ENCODE measurements at places on chromosomes 4 and X.

DNA sequence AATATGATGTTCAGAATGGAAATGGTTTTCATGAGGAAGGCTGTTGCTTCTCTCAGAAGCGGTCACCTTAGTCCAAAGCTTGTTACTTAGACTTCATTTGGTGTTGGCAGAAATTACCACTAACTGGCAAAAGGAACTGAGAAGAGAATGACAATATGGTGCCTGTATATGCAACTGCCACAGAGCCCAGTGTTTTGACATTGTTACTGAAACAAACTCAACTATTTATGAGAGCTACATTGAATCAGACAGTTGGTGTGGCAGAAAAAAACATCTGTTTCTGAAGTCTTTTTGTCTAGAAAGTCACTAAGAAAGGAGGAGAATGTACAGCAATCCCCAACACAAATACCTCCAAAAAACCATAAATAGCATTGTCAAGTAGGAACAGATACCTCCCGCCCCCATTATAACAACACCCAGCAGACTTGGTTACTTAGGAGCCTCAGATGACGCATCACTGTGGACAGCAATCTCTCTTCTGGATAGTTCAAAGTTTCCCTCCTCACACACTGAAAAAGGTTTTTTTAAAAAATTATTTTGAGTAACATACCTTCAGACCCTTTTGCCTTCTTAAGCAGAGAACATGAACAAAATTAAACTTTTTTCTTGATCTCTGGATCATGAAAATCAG lies 92.2 kb downstream of the MAML3 start:
- no peak for DNase-seq

DNA sequence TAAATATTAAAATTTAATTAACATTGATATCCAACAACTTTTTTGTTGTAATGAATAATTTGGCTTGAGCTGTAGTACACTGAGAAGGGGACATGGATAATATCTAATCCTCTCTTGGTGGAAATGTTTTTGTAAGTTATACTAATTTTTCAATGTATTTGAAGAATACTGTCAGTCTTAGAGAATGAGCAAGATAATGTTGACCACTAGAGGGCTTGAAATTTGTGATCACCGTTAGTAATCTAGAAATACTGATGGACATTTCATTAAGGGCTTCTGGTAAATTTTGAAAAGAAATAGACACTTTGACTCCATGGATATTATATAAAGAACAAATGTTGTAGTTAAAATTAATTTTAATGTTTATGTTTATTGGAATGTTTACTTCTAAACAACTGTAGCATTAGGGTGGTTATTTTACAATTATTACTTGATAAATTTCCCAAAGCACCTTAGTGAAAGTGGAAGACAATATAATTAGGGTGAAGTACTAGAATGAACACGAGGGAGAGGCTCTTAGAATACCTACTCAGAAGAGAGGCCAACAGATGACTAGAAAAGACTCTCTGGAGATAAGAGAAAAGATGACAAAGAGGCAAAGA lies 20.0 kb upstream of the CAMK2D start:
- DNase-seq = peak; percentile 21

GRCh38 chrX:28498658-28499057 lies 88.6 kb upstream of the IL1RAPL1 start:
- no peak for DNase-seq

DNA sequence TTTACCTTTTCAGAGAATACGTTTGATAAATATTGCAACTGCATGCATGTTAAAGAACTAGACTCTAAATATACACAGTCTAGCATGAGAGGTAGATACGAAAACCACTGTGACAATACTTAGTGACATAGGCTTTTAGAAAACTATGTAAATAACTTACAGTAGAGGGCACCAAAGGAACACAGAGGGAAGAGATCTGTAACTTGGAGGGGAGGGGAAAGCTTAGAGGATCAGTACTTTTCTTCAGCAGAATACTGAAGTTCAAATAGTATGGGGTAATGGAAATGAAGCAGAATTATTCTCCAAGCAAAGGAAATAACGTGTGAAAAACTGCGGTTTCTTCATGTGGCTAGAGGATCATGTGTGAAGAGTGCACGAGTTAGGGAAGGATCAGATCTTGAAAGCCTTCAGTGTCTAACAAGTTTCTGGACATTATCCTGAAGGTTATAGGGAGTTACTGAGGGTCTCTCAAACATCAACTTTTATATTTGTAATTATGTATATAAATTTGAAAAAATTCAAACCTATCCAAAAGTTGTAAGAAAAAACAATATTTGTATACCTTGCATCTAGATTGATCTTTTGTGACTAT lies 264.3 kb downstream of the NPFFR2 start:
- no peak for DNase-seq

DNA sequence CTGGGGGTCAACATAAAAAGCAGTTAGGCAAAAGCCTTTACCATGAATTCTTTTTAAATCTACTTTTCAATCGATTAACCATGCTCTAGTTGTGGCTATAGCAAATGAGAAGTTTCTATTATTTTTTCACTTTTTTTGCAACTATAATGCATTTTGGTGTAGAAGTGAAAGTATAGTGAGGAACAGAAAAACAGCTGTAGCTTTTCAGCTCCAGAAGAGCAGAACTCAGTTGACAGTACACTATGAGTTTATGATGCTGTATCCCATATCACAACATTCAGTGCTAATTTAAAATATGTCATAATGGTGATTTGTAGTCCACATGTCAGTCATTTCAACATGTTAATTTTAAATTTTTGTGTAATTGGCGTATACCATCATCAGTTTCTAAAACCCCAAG lies 8.7 kb upstream of the MUC7 start:
- DNase-seq = no peak

- peak; percentile 71 for DNase-seq
Measured at GRCh38 chrX:45515262-45516215, 314.9 kb upstream of the DIPK2B start.
